HuH-7.5 (cell line): ENCODE measurements at places on chromosomes 16 and 17.

- DNase-seq, result no peak
These were observed 137.1 kb downstream of the ZFHX3 start for GRCh38 chr16:72910875-72911274.

DNA sequence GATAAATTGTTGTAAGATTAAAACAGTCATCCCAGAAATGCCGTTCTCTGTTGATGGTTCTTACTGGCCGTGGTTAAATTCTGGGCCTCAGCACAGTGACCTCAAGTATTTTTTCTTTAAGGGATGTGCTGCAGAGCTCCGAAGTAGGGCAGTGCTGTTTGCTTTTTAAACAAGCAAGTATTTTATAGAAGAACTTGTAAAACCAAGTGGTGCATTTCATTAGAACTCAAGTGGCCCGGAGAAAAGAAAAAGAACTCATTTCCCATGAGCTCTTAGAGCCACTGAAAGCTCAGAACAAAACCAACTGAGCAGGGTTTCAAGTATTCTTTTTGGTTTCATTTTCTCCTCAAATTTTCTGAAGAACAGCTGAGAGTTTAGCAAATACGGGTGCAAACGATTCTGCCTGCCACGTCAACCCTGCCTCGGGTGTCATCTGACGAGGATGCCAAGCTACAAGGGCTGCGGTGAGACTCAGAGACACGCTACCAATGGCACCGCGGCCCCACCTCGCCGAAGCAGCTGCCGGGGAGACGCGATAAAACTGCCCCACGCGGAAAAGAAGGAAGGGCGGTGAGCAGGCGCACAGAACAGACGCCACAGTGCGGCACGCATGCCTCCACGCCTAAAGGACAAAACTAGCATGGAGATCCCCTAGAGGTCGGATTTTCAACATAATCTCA lies 6.3 kb downstream of the LMF1 start:
- DNase-seq, result no peak

DNA sequence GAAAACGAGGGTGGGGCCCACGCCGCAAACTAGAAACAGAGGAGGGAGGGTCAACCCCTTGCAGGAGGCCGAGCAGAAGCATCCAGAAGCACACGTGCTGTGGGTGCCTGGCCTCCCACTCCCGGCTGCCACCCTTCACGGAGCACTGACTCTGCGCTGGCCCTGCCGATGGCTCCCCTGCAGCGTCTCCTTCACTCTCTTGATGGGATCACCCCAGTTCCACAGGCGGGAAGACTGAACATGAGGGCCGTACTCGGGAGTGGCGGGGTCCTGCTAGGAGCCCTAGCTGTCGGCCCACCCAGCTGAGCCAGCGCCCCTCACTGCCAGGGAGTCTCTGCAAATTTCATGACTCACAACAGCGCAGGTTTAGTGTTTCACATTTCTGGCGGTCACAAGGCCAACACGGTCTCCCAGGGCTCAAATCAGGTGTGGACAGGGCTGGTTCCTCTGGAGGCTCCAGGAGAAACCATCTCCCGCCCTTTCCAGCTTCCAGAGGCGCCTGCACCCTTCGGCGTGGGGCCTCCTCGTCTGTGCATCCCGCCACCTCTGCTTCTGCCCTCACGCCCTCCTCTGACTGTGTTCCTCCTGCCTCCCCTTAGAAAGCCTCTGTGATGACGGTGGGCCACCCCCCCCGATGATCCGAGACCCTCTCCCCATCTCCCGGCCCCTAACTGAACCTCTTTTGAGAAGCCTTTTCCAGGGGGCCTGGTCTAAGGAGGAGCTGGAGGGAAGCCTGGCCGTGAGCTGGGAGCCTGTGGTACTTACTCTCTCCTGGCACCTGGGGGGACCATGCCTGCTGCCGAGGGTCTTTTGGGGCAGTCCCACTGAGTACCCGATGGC lies 2.0 kb downstream of the PTX4 start:
- DNase-seq, result no peak

DNA sequence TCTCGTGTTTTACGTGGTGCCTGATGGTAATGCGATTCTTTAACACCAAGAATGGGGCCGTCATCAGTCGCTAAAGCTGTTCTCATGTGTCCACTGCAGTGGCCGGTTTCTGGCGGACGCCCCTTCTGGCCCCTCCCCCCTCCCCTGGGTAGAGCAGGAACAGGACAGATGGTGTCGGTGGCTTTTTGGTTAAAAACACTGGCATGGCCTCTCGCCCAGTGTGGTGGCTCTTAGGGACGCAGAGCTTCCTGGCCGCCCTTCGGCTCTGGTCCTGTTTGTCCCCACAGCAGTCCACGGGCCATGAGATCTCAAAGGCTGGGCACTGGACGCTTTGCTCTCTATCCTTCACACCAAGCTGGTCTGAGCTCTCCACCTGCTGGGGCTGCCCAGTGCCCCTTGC lies 151.8 kb downstream of the BANP start:
- DNase-seq, result no peak

DNA sequence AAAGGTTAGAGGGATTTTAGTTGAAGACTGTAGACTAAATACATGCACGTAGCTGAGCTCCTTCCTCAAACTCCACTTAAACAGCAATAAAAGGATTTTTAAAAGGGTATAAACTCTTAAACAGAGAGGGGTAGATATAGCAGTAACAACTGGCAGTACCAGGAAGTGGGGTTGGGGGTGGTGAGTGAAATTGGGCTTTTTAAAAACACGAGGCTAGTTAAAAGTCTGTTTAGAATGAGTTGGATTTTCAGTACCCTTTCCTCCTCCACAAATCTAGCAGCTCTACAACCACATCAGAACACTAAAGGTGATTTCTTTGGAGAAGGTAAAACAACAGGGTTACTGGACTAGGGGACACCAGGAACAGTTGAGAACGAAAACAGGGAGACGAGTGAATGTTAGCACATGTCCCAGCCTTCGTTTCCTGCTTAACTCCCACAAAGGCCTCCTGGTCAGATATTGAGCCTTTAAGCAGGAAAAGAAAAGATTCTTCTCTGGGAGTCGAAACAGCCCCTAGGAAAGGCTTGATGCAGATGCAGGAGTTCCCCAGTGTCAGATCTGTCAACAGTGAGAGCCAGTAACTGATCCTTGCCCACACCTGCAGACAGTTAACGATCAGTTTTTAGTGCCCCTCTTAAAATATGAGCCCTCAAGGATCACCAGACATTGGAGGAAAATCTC lies 13.8 kb downstream of the NETO2 start:
- no peak for DNase-seq

- no peak for DNase-seq
These were observed 20.7 kb downstream of the MARCHF10 start for GRCh38 chr17:62787366-62787765.

DNA sequence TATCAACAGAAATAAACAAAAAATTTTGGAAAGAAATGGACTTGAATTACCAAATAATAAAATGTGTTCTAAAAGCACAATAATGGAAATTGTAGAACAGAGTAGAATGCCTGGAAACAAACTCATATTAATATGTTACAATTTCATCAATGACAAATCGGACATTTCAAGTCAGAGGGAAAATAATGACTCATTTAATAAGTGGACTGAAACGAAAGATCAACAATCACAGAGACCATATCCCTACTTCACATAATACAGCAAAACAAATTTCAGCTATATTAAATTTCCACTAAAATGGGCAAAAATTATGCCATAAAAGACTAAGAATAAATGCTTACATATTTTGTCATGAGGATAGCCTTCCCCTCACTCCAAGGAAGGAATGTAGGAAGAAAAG lies 25.7 kb downstream of the CDYL2 start:
- DNase-seq, result no peak

DNA sequence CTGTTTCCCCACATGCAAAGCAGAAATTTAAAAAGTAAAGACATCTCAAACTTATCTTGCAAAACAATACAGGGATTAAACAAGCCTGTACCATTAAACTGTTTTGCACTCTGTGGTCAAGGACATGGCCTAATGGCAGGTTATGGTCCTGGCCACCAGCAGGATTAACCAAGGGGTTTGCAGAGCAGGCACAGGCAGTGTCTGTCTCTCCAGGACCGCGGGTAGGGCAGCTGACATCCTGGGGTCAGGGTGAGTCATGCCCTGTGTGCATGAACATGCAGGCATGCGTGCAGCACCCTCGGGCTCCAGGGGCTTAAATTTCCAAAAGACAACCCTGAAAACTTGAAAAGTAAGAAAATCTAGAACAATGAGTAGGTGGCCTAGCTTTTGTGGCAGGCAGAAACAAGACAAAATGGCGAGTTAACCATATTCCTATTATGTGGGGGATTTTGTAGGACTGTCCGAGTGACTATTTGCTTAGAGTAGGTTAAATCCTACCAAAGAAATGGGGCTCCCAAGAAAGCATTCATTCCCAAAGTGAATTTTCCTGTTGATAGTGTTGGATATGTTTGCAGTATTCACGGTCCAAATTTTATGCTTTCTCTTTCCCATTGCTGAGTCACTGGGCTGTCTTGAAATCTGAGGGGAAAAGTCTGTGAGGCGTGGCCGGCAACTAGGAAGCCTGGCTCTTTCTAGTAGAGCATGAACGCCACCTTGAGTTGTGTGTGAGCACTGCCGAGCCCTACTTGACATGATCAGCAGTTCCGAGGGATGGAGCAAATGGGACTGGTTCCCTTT lies 158.4 kb upstream of the FAM20A start:
- peak; percentile 59 for DNase-seq

DNA sequence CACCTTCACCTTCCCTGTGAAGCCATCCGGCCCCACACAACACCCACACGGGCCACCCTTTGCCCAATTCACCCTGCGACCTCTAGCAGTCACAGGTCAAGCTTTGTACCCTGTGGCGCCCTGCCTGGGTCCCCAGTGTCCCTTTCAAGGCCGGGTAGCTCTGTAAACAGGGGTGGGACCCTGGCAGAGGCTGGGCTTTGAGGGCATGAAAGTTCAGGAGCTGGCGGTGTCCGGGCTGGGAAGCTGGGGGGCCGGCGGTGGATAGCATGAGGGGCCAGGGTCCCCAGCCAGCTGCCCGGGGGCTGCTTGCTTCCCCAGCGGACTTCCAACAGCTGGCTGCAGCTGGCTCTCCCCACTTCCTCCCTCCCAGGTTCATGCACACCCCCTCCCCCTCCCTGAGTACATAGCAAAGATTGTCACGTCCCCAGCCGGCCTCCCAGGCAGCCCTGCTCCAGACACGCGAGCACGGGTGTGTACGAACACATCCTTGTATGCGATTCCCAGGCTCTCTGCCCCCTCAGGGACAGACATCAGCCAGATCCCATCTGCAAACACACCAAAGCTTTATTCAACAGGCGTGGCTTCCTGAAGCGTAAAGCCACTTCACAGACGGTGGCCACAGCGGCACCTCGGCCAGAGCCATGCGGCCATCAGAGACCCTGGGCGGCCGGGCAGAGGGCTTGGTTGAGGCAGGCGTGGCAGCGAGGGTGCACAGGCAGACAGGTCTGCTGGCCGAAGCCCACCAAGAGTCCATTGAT lies 8.2 kb downstream of the NTHL1 start:
- DNase-seq, result peak; percentile 85

DNA sequence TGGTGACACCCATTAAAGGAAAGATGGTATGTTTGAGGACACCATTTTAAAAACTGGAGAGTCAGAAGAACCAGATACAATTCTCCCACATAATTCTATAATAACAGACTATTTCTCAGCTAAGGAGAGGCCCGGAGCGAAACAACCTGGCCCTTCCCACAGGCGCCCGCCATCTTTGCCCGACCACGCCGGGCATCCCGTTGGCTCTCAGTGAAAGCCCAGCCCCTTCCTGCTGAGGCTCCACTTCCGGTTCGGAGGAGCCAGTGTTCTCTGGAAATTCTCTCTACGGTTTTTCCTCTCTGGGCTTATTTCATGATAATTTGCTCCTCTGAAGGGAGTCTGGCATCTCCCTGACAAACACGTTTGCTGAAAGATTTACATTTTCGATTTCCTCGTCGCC lies 175.7 kb downstream of the AXIN2 start:
- DNase-seq, result peak; percentile 31

GRCh38 chr17:19497624-19498023 lies 36.0 kb upstream of the SLC47A1 start:
- no peak for DNase-seq

- no peak for DNase-seq
These were observed 18.4 kb downstream of the ESRP2 start for GRCh38 chr16:68217506-68217905.

DNA sequence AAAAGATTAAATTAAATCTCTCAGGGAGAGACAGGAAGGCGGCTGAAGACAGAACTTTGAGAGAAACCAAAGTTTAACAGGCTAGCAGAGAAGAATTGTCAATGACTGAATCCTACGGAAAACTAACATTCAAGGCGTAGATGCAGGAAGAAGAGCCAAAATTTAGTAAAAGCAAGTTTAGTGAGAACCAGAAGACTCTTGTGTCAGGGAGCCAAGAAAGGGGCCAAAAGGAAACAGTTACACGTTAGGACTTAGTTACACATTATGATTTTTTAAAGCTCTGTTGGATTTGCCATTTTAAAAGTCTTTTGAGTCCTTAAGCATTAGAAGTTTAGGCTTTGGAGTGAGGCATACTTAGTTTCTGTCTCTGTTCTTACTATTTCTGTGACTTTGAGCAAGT lies 164.6 kb downstream of the CHD9 start:
- DNase-seq, result no peak

DNA sequence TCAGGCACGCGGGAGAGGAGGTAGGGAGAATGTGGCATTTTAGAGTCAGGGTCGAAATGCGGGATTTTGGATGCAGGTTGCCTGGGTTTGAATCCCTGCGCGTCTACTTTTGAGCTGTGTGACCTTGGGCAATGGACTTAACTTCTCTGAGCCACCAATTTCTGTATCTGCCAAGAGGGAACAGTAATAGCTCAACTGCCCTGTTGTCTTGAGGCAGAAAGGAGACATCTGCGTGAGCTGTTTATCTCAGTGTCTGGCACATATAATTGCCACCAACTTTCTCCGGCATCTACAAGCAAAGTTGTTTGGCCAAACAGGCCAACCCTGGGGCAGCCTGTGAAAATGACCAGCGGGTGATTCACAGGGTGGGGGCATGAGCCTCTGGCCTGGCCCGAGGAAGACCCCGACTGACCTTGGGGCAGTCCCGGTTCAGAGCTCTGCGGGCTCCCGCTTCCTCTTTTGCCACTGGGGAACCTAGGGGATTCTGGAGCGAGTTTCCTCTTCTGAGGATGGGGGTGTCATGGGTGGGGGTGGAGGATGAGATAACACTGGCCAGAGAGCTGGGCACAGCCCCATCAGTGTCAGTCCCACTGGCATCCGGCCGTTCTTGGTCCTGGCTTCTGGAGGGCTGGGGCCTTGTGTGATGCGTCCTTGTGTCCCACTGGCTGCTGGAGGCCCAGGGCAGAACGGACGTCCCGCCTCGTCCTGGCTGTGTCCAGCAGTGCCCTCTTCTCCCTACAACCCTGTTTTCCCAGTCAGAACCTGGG lies 1.3 kb downstream of the SNN start:
- DNase-seq, result no peak

- DNase-seq, result peak; percentile 90
These were observed 4.2 kb downstream of the MTSS2 start for GRCh38 chr16:70681382-70682238.

- no peak for DNase-seq
These were observed 45.3 kb downstream of the MEOX1 start for GRCh38 chr17:43616421-43616820.

GRCh38 chr17:34511931-34512330 lies 67.5 kb upstream of the TMEM132E start:
- DNase-seq, result no peak
